Kidney (tissue), 22 donors: ENCODE measurements at places on chromosomes 5 and 9. TPM values are rescaled to one million over a fixed set of nuclear protein-coding genes. Genes with fewer than 3 reads are reported as not detected.
A peak's percentile ranks its signal among the peaks of the same experiment; 100 is the strongest.

- peak; percentile 62 for DNase-seq
- no peaks in the 10 kb centered on the region for H3K4me1 ChIP-seq
Observed at GRCh38 chr5:121949885-121950284, 11.9 kb upstream of the SRFBP1 start.

DNA sequence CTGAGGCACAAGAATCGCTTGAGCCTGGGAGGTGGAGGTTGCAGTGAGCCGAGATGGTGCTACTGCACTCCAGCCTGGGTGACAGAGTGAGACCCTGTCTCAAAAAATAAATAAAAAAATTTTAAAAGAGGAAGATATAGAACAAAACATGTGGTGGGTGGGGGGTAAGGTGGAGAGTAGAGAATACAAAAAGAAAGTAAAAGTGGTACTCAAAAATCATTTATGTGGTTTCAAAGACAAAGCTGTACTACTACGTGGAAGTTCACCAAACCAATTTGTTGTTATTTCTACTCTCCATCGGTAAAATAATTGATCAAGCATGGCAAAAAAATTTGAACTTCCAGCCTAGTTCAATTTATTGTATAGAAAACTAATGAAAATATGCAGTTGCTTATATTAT, 8.0 kb upstream of the OR13C3 start:
- H3K27me3 ChIP-seq, result no peaks in the 10 kb centered on the region
- H3K36me3 ChIP-seq, result no peaks in the 10 kb centered on the region
- H3K4me3 ChIP-seq, result no peak overlapping the region
- H3K4me1 ChIP-seq, result no peaks in the 10 kb centered on the region
- no peak for DNase-seq

Gene PIP5K1B
- 10.1 TPM for total RNA-seq

DNA sequence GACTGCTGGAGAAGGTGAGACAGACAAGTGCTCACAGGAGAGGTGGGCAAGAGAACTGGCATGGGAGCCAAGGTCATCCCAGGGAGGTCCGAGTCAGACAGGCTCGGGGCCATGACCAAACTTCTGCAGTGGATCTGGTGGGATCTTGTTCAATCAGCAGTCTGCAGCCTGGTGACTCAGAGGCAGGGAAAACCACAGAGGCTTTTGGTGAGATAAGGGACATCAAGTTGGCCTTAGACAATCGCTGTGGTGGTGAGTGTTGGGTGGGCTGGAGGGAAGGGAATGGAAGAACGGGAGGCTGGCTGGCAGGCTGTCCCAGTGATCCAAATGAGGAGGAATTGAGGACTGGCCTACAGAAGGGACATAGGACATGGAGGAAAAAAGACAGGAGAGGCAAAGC, 123.8 kb downstream of the TMEM174 start:
- no peaks in the 10 kb centered on the region for H3K36me3 ChIP-seq
- no peaks in the 10 kb centered on the region for H3K4me1 ChIP-seq
- H3K27me3 ChIP-seq, result peaks cover 17% of the 10 kb centered on the region
- DNase-seq, result no peak
- no peak overlapping the region for H3K27ac ChIP-seq
- no peak overlapping the region for H3K4me3 ChIP-seq

DNA sequence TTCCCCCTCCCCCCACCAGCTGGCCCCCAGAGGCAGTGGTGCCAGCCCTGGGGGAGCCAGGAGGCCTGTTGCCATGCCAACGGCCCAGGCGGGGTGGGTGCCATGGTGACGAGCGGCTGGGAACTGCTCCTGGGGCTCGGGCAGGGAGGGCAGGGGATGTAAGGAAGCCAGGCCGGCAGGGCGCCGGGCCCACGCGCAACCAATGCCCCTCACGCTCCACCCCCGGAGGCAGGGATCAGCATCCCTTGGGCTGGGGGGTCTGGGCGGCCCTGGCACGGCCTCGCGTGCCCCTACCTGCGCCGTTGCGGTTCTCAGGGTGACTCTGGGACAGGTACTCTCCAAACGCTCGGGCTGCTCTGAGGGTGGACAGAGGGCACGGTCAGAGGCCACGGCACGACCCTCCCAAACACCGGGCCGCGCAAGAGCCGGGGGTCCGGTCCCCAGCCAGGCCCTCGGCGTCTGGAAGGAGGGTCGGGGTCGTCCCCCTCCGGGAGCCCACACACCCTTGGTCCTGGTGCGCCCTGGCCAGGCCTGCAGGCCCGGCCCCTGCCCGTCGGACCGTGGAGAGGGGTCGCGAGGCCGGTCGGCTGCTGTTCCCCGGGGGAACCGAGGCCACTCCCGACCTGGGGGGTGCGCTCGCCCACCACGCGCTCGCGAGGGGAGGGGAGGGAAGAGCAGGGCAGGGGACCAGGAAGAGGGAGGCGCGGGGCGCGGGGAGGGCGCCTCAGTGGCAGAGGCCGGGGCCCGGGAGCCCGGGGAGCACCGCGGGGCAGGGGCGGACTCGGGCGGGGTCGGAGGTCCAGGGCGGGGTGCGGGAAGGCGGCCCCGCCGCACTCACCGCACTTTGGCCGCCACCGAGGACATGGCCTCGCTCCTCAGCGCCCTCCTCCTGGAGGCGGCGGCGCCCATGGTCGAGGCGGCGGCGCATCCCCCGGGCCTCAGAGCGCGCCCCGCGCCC, 661 bp downstream of the NSMF start:
- H3K36me3 ChIP-seq, result no peaks in the 10 kb centered on the region
- DNase-seq, result peak; percentile 49
- peaks cover 7% of the 10 kb centered on the region for H3K4me1 ChIP-seq

DNA sequence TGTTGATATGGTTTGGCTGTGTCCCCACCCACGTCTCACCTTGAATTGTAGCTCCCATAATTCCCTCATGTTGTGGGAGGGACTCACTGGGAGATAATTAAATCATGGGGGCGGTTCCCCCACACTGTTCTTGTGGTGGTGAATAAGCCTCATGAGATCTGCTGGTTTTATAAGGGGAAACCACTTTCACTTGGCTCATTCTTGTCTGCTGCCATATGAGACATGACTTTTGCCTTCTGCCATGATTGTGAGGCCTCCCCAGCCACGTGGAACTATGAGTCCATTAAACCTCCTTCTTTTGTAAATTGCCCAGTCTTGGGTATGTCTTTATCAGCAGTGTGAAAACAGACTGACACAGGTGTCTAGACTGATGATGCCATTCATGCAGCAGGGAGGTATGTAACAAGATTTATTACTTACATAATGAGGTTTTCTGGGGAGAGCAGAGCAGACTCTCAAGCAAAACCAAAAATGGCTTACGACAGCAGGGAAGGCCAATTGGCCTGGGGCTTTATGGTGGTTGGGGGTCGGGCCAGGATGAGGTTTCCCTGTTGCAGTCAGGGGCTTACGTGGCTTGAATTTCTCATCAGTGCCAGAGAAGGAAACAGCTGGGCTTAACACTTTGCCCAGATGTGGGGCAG, 9.5 kb upstream of the COMMD10 start:
- H3K27me3 ChIP-seq, result no peaks in the 10 kb centered on the region
- H3K36me3 ChIP-seq, result no peaks in the 10 kb centered on the region
- H3K27ac ChIP-seq, result no peak overlapping the region
- DNase-seq, result no peak
- H3K4me1 ChIP-seq, result no peaks in the 10 kb centered on the region
- no peak overlapping the region for H3K4me3 ChIP-seq

DNA sequence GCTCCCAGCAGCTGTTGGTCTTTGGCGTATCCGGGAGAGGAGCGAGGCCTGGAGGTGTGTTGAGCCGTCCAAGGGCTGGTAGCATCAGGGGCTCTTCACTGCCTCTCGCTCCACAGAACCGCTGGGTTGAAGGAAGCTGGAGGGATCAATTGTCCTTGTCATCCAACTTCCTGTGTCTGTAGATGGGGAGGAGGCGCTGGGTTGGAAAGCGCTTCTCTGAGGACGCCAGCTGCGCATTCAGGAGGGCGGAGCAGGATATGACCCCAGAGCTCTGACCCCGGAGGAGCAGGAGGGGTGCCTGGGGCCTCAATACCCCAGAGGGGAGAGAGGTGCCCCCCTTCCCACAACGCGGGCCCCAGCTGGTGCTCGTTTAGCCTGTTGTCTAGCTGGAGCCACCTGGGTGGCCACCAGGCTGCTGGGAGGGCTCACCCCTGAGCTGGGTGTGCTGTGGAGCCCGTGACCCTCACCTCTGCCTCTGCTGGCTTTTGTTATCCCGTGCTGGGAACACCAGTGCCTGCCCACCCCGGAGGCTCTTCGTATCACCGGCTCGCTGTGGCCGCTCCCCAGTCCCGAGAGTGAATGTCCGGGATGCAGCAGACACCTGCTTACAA, 2.0 kb upstream of the DBH start:
- H3K4me1 ChIP-seq, result peaks cover 7% of the 10 kb centered on the region
- no peak overlapping the region for H3K4me3 ChIP-seq
- H3K27ac ChIP-seq, result no peak overlapping the region
- H3K36me3 ChIP-seq, result no peaks in the 10 kb centered on the region

DNA sequence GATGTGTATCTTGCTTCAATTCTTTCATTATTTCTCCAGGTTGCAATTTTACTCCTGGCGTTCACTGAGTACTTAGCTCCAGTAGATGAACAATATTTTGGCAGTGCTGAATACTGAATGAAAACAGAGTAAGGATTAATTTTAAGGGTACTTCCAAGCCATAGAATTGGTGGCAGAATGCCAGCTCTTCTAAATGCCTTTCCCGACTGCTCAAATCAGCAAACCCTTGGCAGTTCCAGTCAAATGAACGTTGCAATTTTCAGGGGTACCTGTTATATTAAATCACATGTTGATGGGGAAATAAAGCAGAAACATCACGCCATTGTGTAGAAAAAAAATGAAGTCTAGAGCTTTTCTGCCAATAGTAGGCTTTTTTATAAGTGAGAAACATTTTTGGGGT, 282.4 kb upstream of the RPS23 start:
- H3K4me3 ChIP-seq, result no peak overlapping the region
- no peak for DNase-seq
- H3K27ac ChIP-seq, result peak overlapping the region; percentile 16
- no peaks in the 10 kb centered on the region for H3K4me1 ChIP-seq
- no peaks in the 10 kb centered on the region for H3K36me3 ChIP-seq
- no peaks in the 10 kb centered on the region for H3K27me3 ChIP-seq

GRCh38 chr9:29044959-29045358, 1471.7 kb upstream of the C9orf72 start:
- H3K4me1 ChIP-seq, result no peaks in the 10 kb centered on the region
- H3K36me3 ChIP-seq, result no peaks in the 10 kb centered on the region
- no peaks in the 10 kb centered on the region for H3K27me3 ChIP-seq
- H3K4me3 ChIP-seq, result no peak overlapping the region

- DNase-seq, result no peak
- no peaks in the 10 kb centered on the region for H3K36me3 ChIP-seq
- H3K27me3 ChIP-seq, result no peaks in the 10 kb centered on the region
- H3K27ac ChIP-seq, result peak overlapping the region; percentile 41
Observed at GRCh38 chr5:69528035-69528434, 32.0 kb upstream of the GTF2H2C start.

Gene GPRIN1
- 1.3 TPM for total RNA-seq

- H3K4me1 ChIP-seq, result no peaks in the 10 kb centered on the region
- no peaks in the 10 kb centered on the region for H3K27me3 ChIP-seq
- H3K27ac ChIP-seq, result no peak overlapping the region
- H3K4me3 ChIP-seq, result no peak overlapping the region
- DNase-seq, result no peak
Observed at GRCh38 chr5:155871623-155872022, 455.3 kb upstream of the SGCD start.

GRCh38 chr5:181234455-181235306, 9.0 kb downstream of the RACK1 start:
- DNase-seq, result no peak
- H3K27ac ChIP-seq, result no peak overlapping the region
- no peaks in the 10 kb centered on the region for H3K27me3 ChIP-seq
- H3K36me3 ChIP-seq, result peaks cover 51% of the 10 kb centered on the region

- no peaks in the 10 kb centered on the region for H3K36me3 ChIP-seq
- H3K4me1 ChIP-seq, result no peaks in the 10 kb centered on the region
- no peak overlapping the region for H3K27ac ChIP-seq
- no peak overlapping the region for H3K4me3 ChIP-seq
- peaks cover 7% of the 10 kb centered on the region for H3K27me3 ChIP-seq
- DNase-seq, result no peak
Observed at GRCh38 chr9:96883922-96884321, 29.6 kb upstream of the ZNF782 start.

Gene IGFBPL1
- 0.22 TPM for total RNA-seq

DNA sequence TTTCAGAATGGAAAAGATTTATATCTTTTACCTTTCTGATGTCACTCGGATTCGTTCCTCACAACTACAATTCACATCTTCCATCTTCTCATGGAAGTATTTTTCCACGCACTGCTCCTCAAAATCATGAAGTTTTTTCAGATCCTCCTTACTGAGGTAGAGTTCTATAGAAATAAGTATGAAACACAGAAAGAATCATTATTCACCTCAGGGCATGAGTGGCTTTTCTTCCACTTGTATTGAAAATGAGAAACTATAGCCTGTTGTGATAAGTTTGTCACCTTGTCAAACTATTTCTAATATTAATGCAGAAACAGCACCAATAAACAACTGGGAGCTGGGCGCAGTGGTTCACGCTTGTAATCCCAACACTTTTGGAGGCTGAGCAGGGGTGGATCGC, 116.0 kb downstream of the TRPM6 start:
- no peaks in the 10 kb centered on the region for H3K36me3 ChIP-seq
- H3K4me3 ChIP-seq, result no peak overlapping the region
- no peak for DNase-seq
- H3K27ac ChIP-seq, result no peak overlapping the region

- H3K27ac ChIP-seq, result no peak overlapping the region
- H3K4me3 ChIP-seq, result no peak overlapping the region
- H3K36me3 ChIP-seq, result no peaks in the 10 kb centered on the region
- no peaks in the 10 kb centered on the region for H3K4me1 ChIP-seq
- no peaks in the 10 kb centered on the region for H3K27me3 ChIP-seq
Observed at GRCh38 chr5:122368510-122369251, 56.6 kb downstream of the SNCAIP start.

Gene DRD1
- 0.25 TPM for total RNA-seq

GRCh38 chr5:140883373-140883772, 1.4 kb downstream of the PCDHA13 start:
- no peak for DNase-seq
- no peaks in the 10 kb centered on the region for H3K4me1 ChIP-seq
- H3K4me3 ChIP-seq, result no peak overlapping the region
- no peaks in the 10 kb centered on the region for H3K36me3 ChIP-seq
- no peak overlapping the region for H3K27ac ChIP-seq
- no peaks in the 10 kb centered on the region for H3K27me3 ChIP-seq

DNA sequence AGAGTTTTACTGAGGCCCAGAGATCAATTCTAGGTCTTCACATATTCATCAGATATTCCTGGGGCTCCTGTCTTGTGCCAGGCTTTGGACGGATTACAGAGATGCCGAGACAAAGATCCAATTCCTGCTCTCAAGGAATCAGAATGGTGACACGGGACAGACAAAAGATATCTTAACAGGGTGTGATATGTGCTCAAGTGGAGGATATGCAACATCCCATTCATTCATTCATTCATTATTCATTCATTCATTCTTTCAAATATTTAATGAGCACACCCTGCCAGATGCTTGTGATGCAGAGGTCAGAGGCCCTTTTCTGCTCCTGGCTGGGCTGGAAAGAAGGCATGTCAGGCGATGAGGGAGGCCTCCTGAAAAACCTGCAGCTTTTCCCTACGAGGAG, 21.8 kb downstream of the LHX2 start:
- H3K4me1 ChIP-seq, result no peaks in the 10 kb centered on the region
- H3K36me3 ChIP-seq, result no peaks in the 10 kb centered on the region
- no peak overlapping the region for H3K27ac ChIP-seq
- H3K4me3 ChIP-seq, result no peak overlapping the region
